ENCODE measurements at places on chromosomes 16 and 17.

DNA sequence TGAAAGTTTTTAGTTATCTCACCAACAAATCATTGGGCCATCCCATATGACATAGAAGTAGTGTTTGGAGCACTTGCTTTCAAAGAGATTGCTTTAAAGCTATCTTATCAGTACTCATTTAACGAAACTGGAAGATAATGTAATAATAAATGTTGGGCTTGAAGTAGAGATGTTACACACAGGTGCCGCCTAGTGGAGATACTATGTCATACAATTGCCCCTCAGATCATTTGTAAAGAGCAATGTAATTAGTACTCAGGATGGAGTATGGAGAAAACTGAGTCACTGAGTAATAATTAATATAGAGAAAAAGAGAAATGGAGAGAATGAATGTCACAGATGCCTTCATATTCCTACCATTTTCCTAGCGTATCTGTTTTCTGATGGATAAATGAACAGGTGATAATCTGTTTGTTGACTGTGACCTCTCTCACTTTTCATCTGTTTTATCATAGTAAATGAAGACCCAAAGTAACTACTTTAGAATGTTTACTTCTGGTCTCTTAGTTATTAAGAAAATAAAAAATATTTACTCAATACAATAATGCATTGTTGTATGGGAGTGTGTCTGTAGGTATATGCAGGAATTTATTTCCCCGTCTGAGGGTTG is 80.4 kb downstream of the EFCAB5 start:
- no peaks in the 10 kb centered on the region for H3K4me1 ChIP-seq
- DNase-seq: no peak
- H3K27me3 ChIP-seq: no peaks in the 10 kb centered on the region

- no peaks in the 10 kb centered on the region for H3K36me3 ChIP-seq
- no peak overlapping the region for H3K27ac ChIP-seq
- no peak for DNase-seq
- no peak overlapping the region for H3K4me3 ChIP-seq
Observed at GRCh38 chr17:68892658-68893057, 62.5 kb downstream of the ABCA8 start.

GRCh38 chr17:33686171-33686570 is 393.1 kb upstream of the ASIC2 start:
- no peak overlapping the region for H3K27ac ChIP-seq
- DNase-seq: no peak
- H3K4me1 ChIP-seq: no peaks in the 10 kb centered on the region
- H3K4me3 ChIP-seq: no peak overlapping the region
- H3K36me3 ChIP-seq: no peaks in the 10 kb centered on the region
- no peaks in the 10 kb centered on the region for H3K27me3 ChIP-seq

DNA sequence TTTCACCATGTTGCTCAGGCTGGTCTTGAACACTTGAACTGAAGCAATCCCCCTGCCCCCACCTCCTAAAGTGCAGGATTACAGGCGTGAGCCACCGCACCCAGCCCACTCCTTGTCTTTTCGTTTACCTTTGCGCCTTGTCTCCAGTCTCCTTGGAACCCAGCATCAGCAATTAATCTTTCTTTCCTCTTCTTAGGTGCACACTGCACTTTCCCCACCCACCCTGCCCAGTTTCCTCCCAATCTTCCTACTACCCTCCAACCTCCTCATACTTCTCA is 1.5 kb upstream of the CLDN7 start:
- no peak overlapping the region for H3K4me3 ChIP-seq
- no peak overlapping the region for H3K27ac ChIP-seq
- DNase-seq: no peak
- peaks cover 13% of the 10 kb centered on the region for H3K27me3 ChIP-seq
- H3K36me3 ChIP-seq: peaks cover 3% of the 10 kb centered on the region
- H3K4me1 ChIP-seq: peaks cover 26% of the 10 kb centered on the region

DNA sequence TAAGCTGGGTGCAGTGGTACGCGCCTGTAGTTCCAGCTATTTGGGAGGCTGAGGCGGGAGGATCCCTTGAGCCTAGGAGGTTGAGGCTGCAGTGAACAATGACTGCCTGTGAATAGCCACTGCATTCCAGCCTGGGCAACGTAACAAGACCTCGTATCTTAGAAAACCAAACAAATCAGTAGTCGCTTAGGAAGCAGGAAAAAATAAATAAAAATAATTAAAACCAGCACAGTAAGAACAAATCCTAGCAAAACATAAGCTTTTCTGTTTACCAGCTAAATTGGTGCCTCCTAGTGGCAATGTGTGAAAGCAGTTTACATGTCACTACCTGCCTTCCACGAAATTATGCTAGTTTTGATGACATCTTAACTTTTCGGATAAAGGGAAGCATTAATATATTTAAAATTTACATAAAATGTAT is 1.3 kb downstream of the ARMC5 start:
- peak overlapping the region; percentile 78 for H3K27ac ChIP-seq
- DNase-seq: peak; percentile 68
- H3K27me3 ChIP-seq: no peaks in the 10 kb centered on the region
- H3K4me3 ChIP-seq: peak overlapping the region; percentile 84
- peaks cover 20% of the 10 kb centered on the region for H3K4me1 ChIP-seq

DNA sequence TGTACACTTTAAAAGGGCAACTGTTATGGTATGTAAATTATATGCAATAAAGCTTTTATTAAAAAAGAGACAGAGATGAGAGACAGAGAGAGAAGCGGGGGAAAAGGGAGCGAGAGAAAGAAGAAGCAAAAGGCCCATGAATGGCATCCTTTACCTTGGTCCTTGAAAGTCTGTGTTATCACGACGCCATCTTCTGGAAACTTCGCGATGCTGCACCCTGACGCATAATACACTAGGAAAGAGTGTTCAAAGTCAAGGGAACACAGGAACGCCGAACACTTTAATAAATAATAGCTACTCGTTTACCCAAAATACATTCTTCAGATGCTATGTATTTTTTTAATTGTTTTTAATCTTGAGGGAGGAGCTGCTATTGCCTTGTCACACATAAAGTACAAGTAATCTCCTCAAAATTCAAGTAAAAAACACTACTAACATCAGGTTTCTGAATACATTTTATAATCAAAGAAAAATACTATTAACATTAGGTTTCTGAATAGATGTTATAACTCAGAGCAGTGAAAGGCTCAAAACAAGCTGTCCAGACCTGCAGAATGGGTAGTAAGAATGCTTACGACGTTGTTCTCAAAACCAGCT is 23.0 kb upstream of the SLC38A8 start:
- DNase-seq: peak; percentile 41
- no peak overlapping the region for H3K27ac ChIP-seq

- DNase-seq: no peak
- peaks cover 66% of the 10 kb centered on the region for H3K36me3 ChIP-seq
- H3K4me1 ChIP-seq: no peaks in the 10 kb centered on the region
- no peak overlapping the region for H3K27ac ChIP-seq
- H3K27me3 ChIP-seq: no peaks in the 10 kb centered on the region
Observed at GRCh38 chr17:1431631-1432104, 24.4 kb downstream of the CRK start.

DNA sequence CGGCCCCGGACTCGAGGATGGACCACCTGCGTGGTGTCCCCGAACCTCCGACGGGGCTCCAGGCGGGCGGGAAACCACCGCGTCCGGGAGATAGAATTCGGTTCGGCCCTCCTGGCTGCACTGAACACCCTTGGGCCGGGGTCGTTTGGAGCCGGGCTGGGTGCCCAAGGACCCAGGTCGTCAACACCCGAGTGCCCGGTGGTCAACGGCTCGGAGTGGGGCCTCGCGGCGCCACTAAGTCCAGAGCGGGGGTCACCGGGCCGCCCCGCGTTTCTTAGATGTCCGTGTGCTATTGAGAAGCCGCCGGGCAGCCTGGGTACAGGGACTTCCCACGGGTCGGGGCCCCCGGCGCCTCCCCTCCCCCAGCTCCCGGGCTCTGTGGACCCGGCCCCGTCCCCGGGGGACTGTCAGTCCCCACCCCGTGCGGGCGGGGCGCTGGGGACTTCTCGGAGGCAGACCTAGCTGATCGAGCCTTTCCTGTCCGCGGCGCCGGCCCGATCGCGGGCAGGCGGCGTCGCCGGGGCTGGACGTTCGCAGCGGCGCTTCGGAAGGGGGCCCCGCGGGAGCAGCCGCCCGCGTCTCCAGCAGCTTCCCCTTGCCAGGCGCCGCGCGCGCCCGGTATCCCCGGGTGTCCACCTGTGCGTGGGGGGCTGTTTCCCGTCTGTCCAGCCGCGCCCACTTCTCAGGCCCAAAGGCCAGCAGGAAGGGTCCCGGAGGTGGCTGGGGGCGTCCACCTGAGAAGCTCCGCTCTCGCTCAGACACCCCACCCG is 655 bp upstream of the NPTX1 start:
- H3K4me1 ChIP-seq: peaks cover 45% of the 10 kb centered on the region
- peak overlapping the region; percentile 8 for H3K4me3 ChIP-seq
- H3K27ac ChIP-seq: no peak overlapping the region
- DNase-seq: no peak
- peaks cover 95% of the 10 kb centered on the region for H3K27me3 ChIP-seq

GRCh38 chr16:88743693-88744576 is 37.6 kb downstream of the CTU2 start:
- no peaks in the 10 kb centered on the region for H3K4me1 ChIP-seq
- peaks cover 81% of the 10 kb centered on the region for H3K36me3 ChIP-seq
- H3K27me3 ChIP-seq: no peaks in the 10 kb centered on the region
- no peak overlapping the region for H3K4me3 ChIP-seq

GRCh38 chr17:32998111-32998886 is 6.7 kb downstream of the SPACA3 start:
- H3K36me3 ChIP-seq: no peaks in the 10 kb centered on the region
- H3K4me3 ChIP-seq: no peak overlapping the region
- no peaks in the 10 kb centered on the region for H3K4me1 ChIP-seq
- H3K27me3 ChIP-seq: no peaks in the 10 kb centered on the region
- peak; percentile 77 for DNase-seq
- H3K27ac ChIP-seq: no peak overlapping the region

DNA sequence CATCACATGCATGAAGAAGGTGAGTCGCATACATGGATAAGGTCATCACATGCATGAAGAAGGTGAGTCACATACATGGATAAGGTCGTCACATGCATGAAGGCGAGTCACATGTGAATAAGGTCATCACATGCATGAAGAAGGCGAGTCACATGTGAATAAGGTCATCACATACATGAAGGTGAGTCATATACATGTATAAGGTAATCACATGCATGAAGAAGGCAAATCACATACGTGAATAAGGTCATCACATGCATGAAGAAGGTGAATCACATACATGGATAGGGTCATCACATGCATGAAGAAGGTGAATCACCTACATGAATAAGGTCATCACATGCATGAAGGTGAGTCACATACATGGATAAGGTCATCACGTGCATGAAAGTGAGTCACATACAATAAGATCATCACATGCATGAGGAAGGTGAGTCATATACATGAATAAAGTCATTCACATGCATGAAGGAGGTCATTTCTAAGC is 105.1 kb upstream of the SDK2 start:
- H3K4me3 ChIP-seq: no peak overlapping the region
- no peaks in the 10 kb centered on the region for H3K36me3 ChIP-seq
- H3K27me3 ChIP-seq: peaks cover 53% of the 10 kb centered on the region
- no peaks in the 10 kb centered on the region for H3K4me1 ChIP-seq
- H3K27ac ChIP-seq: no peak overlapping the region

DNA sequence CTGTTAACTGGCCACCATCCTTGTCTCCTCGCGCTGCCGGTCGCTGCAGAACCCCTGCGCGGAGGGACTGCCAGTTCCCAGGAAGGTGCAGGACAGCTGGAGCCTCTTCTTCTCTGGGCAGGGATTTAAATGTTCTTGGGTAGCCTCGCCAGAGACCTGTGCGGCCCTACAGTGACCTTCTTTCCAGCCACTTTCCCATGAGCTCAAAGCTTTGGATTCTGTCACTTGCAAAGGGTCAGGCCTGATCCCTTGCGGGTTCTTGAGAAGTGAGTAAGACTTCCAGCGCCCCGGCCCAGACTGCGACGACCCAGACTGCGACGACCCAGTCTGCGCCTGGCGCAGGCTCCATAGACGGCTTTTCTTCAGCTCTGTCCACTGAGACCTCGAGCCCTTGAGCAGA is 1.4 kb upstream of the SLFN5 start:
- no peaks in the 10 kb centered on the region for H3K36me3 ChIP-seq
- H3K27ac ChIP-seq: no peak overlapping the region
- peaks cover 26% of the 10 kb centered on the region for H3K4me1 ChIP-seq
- no peak for DNase-seq
- H3K4me3 ChIP-seq: no peak overlapping the region
- no peaks in the 10 kb centered on the region for H3K27me3 ChIP-seq

- H3K27ac ChIP-seq: no peak overlapping the region
- H3K4me1 ChIP-seq: peaks cover 5% of the 10 kb centered on the region
- 0 out of 2 replicates have a peak, but pooled peaks cover 6% of the 10 kb centered on the region for H3K27me3 ChIP-seq
- H3K4me3 ChIP-seq: no peak overlapping the region
- DNase-seq: no peak
Observed at GRCh38 chr16:73176577-73177013, 128.7 kb upstream of the ZFHX3 start.

GRCh38 chr17:76138234-76138895 is 2.7 kb downstream of the FOXJ1 start:
- H3K27ac ChIP-seq: no peak overlapping the region
- H3K36me3 ChIP-seq: no peaks in the 10 kb centered on the region
- no peaks in the 10 kb centered on the region for H3K27me3 ChIP-seq
- H3K4me3 ChIP-seq: no peak overlapping the region
- H3K4me1 ChIP-seq: peaks cover 10% of the 10 kb centered on the region

DNA sequence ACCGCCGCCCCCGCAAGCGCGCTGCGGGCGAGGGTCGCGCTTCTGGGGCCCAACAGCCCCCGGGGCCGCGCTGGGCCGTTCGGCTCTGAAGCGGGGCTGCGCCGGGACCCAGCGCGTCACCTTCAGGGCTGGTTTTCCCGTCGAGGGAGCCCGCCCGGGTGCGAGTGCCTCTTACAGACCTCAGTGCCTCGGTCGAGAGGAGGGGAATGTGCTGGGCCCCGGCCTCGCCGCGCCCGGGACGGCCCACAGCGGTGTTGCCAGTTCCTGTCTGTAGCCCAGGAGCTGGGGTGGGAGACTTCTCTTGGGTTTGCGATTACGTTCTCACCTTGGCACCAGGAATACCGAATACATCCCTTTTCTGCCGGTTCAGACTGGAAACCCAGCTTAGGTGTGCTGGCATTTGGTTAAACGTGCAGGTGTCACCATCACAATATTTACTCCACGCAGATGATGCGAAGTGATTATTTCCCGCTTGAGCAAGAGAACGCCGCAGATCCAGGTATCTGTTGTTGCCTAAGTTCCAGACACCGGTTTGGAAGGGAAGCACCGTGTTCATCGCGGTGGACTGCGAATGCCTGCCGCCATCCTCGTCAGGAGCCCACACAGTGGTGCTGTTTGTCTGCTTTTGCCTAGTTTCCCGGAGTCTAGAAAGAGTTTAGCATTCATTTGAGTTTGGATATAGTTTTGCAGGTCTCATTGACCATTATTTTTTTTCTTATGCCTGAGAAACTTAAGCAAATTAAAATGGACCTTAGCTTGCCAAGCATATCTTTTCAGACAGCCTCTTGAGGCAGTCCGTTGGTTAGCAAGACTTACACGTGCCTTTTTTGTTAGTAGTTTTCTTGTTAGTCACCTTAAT is 914 bp downstream of the MAP1LC3B start:
- H3K27me3 ChIP-seq: no peaks in the 10 kb centered on the region
- no peak overlapping the region for H3K27ac ChIP-seq
- peaks cover 17% of the 10 kb centered on the region for H3K36me3 ChIP-seq
